ENCODE measurements at places on chromosomes 12 and 14.
A peak's percentile ranks its signal among the peaks of the same experiment; 100 is the strongest.

GRCh38 chr12:122830517-122831214 is 4.6 kb upstream of the HIP1R start:
- DNase-seq, result no peak

DNA sequence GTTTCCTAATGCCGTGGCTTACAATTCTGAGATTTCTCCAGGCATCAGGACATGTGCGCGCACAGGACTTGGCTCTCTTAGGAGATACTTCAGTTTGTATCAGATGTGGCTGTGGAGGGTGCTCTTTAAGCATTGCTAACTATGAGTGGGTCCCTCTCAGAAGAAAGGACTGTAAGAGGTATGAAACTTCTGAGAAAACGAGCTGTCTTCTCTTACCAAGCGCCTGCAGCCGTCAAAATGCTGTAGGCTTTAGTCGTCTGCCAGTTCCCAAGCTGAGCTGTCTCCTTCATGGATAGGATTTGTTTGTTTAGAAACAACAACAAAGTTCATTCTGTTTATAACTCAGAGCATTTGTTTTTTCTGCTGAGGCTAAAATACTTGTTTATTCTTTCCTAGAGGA is 16.1 kb upstream of the MANSC4 start:
- DNase-seq, result no peak

- DNase-seq, result no peak
Observed at GRCh38 chr14:36520601-36521525, 831 bp upstream of the NKX2-1 start.

GRCh38 chr12:66013224-66013623 is 117.3 kb downstream of the LLPH start:
- DNase-seq, result no peak

DNA sequence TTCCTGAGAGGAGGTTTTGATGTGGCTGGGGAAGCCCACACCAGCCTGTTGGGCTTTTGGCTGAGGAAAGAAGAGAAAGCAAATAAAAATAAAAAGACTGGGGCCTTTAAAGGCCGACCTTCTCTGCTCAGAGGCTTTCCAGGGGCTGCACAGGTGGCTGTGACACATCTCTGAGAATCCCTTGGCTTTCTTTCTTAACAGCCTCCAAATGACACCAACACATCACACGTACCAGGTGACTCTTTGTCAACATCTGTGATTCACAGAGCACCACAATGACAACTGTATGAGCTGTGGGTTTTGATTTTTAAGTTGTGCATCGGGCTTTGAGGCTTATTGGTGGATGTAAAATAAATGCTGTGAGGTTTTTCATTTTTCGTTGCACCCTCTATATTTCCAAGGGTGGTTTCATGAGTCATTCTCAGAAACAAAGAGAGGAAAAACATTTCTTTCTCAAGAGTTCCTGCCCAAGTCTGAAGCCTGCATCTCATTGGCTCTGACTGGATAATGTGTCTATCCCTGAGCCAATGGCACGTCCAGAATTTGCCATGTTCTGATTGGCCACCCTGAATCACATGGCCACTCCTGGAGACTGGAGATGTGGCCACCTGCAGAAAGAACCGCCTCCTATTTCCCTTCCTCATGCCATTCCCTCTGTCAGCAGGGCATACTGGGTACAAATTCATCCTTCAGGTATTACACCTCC is 349.0 kb downstream of the GLT1D1 start:
- no peak for DNase-seq

DNA sequence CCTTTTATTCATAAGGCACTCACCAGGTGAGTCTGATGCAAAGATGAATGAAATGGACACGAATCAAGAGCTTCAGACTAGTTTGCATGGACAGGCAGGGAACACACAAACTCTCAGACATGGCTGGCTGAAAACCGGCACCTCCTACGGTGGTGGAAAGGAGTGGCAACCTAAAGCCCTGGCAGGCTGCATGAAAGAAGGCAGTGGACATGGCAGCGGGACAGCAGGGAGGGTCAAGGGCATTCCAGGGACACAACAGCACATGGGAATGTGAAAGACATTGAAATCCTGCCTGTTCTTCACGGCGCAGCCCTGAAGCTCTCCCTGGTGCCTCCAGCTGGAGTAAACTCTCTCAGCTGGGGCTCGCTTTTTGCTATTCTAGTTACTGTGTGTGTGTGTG is 16.6 kb upstream of the LRTM2 start:
- DNase-seq, result no peak

DNA sequence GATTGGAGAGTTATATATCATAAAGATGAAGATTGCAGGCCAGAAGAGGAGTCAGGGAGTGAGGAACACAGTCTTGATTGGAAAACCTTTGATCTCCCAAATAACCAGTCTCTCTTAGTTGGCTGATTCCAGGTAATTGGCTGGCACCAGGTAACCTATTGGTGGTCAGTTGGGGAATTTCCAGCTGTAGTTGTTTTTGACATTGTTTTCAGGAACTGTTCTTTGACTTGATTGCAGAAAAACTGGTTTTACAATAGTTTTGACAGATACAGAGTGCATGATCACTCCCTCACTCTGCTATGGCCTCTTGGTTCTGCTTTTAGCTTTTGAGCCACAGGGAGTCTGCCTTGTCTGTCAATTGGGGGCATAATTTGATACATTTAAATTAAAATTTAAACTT is 71.6 kb downstream of the ZNF641 start:
- no peak for DNase-seq

DNA sequence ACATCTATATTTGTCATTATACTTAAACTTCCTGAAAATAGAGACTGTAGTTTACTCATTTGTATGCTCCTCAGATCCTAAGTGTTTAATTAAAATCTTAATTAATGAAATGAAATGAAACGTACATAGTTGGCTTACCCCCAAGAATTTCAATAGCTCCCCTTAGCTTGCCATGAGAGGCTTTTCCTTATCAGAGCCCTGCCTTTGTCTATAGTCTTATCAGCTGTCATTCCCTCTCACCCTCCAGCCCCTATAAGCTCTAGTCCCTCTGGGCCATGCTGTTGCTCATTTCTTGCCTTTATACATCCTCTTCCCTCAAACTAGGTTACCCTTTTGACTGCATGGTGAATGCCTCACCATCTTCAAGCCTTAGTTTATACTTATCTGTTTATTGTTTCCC is 1.1 kb upstream of the RTRAF start:
- DNase-seq, result no peak

DNA sequence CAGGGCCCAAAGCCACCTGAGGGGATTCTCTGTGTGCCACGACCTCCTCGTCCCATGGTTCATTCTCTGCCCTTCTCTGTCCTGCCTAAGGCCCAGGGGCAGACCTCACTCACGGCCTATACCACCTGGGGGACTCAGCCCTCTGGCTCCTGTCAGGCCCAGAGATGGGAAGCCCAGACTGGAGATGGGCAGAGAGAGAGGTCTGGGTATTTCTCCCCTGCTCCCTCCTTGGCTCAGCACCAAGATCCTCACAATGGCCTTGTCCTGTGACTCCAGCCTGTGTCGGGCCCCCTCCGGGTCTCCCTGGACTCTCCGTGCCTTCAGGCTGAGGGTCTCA is 46.9 kb upstream of the BCL11B start:
- DNase-seq, result no peak

- DNase-seq, result no peak
Observed at GRCh38 chr14:67537736-67538135, 4.6 kb downstream of the PLEKHH1 start.

DNA sequence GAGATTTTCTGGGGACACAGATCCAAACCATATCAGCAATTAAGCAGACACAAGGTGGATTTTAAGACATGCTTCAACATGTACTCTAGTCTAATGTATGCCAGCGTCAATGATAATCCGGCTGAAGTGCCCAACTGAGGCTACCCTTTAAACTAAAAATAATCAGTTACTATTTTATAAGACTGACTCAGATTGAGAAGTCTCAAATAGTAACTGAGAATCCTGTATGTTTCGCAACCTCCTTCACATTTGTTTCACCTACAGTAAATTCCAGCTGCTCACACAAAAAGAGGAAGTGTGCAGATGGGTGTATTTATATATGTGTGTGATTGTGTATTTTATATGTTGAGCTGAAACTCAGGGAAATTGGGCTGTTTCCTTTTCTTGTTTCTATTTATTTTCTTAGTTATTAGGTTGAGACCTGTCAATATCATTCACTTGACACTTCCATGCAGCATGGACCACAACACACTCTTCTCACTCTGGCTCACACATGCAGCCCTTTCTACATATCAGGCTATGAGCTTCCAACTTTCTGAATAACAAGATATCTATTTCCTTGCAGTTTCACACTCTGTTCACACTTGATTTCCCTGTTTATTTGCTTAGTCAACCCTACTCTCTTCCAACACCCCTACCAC is 1224.9 kb upstream of the TMEM132C start:
- no peak for DNase-seq

- no peak for DNase-seq
Observed at GRCh38 chr14:68473794-68474193, 319.1 kb downstream of the ZFP36L1 start.

DNA sequence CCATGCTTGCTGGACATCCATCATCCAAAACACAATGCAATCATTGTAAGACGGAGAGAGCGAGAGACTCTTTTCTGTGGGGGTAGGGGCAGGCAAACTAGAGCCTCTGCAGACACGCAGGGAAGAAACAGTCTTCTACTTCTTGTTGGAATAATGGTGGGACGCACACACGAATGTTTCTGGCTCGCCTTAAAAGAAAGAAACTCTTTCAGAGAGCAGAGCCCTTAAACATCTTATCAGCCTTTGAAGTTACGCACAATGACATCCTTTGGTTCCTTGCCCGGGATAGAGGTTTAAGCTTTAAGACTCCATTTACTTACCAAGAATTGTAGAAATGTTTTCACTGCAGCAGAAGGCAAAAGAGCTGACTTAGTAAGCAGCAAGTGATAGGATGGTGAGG is 133.8 kb upstream of the FOXN3 start:
- no peak for DNase-seq

GRCh38 chr12:26077915-26078702 is 46.7 kb downstream of the BHLHE41 start:
- no peak for DNase-seq

- no peak for DNase-seq
Observed at GRCh38 chr12:42639556-42639955, 50.0 kb upstream of the PRICKLE1 start.

DNA sequence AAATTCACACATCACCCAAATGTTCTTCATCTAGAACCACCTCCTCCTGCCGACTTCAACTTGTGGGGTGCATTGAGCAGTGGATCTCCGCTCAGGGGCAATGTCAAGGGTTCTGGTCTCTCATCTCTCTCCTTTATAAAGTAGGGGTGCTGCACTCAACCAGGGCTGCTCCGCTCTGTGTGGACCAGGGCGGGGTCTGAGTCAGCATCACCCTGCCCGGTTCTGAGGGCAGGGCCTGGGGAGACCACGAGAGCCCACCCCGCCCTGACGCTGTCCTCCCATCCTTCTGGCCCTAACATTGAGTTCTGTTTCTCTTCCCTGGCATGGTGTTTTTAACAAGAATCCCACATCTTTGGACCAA is 311.6 kb upstream of the DIO3 start:
- DNase-seq, result no peak

DNA sequence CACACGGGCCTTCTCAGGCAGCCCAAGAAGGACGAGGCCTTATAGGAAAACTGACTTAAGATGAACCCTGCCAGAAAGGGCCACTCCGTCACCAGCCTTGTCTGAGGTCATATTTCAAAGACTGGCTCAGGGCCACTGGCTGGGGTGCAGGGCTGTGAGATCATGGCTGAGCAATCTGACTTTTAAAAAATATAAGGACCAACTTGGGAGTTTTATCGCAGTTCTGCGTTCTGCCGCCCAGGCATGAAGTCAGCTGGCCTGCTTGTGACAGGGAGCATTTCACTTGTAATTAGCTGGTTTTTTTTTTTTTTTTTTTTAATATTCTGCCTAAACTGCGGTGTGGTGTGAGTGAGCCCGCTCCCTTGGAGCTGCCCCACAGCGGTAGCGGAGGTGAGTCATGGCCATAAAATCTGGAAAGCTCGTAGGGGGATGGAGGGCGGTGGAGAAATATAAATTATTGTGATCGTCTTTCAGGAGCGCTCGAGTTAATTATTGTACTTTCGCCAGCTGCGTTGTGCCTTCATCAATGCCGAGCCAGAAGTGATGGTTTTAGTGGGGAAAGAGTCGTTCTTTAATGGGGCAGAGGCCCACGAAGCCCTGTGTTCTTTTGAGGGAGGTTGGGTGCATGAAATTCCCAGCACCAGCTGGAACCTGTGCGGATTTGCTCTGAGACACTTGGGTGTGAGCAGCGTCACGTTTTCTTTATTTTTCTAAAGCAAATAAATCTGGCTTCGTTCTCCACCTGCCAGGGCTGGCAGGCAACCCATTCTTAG is 231.9 kb downstream of the C12orf75 start:
- no peak for DNase-seq

- no peak for DNase-seq
Observed at GRCh38 chr14:42804141-42804540, 1197.5 kb downstream of the LRFN5 start.

GRCh38 chr12:94207849-94208621 is 59.7 kb downstream of the PLXNC1 start:
- DNase-seq, result peak; percentile 7

- no peak for DNase-seq
Observed at GRCh38 chr12:46209170-46209569, 59.7 kb downstream of the SLC38A1 start.

DNA sequence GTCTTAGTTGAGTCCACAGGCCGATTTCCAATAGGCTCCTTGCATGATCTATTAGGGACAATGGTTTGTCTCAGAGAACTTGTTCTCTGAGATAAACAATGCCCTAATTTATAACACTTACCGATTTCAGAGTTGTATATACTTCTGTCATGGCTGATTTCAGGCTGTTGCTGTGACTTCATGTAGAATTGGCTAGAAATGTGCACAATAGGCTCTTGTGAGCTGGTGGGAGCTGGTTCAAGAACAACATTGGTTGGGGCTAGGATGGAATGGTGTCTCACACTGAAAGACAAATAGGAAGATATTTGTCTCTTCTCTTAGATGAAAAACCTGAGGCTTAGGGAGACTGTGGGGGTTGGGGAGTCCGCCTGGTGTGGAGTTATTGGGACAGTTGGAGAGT is 6.7 kb upstream of the KRT86 start:
- no peak for DNase-seq

- no peak for DNase-seq
Observed at GRCh38 chr12:53173085-53173715, 7.3 kb upstream of the ZNF740 start.

- no peak for DNase-seq
Observed at GRCh38 chr12:118332511-118332910, 40.2 kb downstream of the TAOK3 start.

GRCh38 chr14:38122241-38122640 is 85.5 kb upstream of the SSTR1 start:
- no peak for DNase-seq

DNA sequence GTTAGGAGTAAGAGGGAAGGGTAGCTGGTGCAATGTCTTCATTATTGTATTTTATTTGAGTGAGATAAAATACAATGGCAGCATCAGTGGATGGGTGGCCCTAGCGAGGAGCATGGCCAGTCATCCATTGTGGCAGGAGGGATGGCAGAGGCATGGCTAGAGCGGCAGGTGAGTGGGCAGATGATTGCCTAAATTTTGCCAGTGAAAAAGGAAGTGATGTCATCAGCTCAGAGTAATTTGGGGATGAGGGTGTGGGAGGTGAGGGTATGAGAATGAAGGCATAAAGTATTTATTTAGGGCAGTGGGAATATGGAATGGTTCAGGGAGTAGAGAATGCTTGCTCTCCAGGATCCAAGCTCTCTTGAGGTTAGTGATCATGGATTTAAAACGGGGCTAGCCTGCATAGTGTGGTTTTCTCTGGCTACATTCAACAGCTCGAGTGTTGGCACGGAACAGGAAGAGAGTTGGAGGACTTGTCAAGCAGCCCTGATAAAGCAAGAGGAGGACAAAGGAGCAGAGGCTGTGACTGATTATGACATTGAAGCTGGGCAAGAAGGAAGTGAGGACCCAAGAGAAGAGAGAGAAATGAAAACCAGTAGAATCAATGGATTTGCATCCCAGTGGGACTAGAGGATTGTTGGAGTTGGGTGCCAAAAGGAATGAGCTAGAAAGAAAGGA is 18.7 kb upstream of the SERPINA6 start:
- no peak for DNase-seq
